GM12864 (cell line): ENCODE measurements at places on chromosomes 12 and 14.

DNA sequence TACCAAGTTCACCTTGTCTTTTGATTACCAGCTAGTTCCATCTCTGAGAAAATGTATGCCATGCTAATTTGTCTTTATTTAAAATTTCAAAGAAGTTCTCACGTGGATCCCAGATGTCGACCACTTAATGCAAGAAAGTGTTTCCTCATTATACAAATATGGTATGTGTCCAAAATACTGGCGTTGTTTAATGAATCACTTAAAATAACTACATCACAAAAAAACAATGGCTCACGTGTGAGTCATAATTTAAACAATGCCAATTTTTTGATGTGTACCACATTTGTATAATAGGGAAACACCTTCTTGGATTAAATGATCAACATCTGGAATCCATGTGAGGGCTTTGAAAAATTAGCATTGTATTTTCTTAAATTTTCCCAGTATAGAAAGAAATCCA lies 40.8 kb downstream of the DBX2 start:
- no peak for DNase-seq

DNA sequence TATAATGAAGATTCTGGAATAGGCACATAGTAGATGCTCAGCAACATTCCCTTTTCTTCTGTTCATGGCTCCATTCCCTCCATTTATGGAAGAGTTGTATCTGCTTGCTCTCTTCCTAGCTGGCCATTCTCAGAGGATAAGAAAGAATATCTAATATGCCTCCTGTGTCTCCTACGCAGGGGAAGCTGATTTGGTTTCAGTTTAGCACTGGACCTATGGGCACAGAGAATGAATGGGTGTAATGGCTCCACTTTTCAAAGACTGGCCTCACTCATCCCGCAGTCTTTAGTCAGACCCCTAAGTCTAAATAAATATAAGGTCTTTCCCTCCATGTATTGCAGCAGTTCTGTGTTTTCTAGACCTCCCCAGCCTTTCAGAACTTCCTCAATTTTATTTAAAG lies 2.0 kb downstream of the PKP2 start:
- no peak for DNase-seq

GRCh38 chr12:100666588-100666987 lies 93.1 kb downstream of the GAS2L3 start:
- DNase-seq: no peak

- no peak for DNase-seq
Observed at GRCh38 chr12:32568228-32568627, 110.9 kb upstream of the DNM1L start.

DNA sequence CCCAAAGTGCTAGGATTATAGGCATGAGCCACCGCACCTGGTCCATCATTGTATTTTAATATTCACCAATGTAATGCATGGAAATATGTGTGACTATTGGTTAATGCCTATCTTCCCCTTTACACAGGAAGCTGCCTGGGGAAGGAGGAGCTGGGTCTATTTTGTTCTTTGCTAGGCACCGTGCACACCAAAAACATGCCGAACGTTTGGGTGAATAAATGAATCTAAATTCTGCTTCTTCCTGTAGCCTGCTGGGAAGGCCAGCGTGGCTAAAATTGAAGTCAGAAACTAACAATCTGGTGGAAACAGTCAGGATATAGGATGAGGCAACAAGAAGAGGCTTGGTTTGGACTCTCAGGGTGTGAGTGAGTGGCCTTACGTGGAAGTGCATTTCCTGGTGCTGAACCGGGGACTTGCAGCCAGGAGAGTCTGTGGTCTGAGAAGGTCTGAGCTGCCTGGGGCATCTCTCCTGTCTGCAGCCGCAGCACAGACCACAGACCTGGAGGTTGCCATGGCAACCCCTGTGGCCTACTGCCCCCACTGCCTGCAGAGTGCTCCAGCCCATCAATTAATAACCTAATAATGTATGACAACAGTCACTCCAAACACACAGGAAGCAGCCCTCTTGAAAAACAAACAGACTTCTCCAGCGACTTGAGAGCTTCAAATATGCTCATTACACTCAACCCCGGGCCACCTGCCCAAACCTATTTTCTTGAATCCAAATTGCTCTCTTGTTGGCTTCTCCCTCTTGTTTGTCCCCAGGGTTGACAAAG lies 5.5 kb upstream of the GPR68 start:
- DNase-seq: peak; percentile 77

GRCh38 chr12:104713444-104713843 lies 244.6 kb downstream of the SLC41A2 start:
- no peak for DNase-seq

- no peak for DNase-seq
Observed at GRCh38 chr14:55254581-55254980, 16.6 kb upstream of the FBXO34 start.

- DNase-seq: no peak
Observed at GRCh38 chr12:57628280-57629191, 4.5 kb downstream of the B4GALNT1 start.

DNA sequence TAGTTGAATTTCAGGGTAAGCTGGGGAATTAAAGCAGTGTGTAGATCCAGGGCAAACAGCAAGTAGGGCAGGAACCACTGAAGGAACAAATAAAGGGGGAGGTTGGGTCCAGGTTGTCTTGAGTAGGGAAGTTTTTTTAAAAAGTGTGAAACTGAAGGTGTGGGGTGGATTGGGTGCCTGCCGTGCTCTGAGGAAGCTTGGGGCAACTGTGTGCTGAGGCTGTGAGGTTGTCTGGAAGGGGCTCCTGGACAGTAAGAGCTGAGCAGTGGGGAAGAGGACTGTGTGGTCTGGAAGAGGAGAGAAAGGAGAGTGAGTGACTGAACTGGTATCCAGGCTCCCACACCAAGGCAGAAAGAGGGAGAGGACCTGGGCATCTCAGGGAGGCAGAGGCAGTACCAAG lies 10.9 kb upstream of the GPR162 start:
- DNase-seq: no peak

DNA sequence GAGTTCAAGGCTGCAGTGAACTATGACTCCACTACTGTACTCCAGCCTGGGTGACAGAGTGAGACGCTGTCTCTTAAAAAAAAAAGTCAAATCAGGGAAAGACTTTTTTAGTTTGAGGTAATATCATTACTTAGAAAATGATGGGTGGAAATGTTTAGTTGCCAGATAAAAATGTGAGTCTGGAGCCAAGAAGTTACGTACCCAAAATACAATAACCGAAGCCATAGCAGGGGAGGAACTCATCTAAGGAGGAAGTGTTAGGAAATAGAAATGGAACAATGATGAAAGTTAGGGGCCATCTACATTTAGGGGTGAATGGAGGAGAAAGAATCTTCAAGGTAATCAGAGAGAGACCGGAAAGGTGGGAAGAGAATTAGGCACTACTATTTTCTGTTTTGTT lies 98.8 kb downstream of the DACT1 start:
- DNase-seq: no peak

GRCh38 chr12:46303039-46303666 lies 34.3 kb upstream of the SLC38A1 start:
- peak; percentile 30 for DNase-seq

- no peak for DNase-seq
Observed at GRCh38 chr12:131003716-131004045, 50.0 kb downstream of the ADGRD1 start.

DNA sequence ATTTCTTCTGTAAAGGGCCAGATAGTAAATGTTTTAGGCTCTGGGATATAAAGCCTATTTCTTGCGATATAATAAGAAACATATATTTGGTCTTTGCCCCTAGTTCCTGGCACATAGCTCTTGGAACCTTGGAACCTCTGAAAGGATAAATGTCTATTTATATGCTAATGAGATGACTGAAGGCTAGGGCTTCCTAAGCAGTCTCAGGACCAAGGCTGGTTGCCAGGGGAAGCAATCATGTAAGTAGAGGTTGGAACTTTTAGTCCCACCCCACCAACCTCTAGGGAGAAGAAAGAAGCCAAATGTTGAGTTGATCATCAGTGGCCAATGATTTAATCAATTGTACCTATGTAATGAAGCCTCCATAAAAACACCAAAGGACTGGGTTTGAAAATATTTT lies 26.6 kb upstream of the NFYB start:
- DNase-seq: no peak

- DNase-seq: no peak
Observed at GRCh38 chr14:105467942-105468471, 6.6 kb upstream of the CRIP2 start.

DNA sequence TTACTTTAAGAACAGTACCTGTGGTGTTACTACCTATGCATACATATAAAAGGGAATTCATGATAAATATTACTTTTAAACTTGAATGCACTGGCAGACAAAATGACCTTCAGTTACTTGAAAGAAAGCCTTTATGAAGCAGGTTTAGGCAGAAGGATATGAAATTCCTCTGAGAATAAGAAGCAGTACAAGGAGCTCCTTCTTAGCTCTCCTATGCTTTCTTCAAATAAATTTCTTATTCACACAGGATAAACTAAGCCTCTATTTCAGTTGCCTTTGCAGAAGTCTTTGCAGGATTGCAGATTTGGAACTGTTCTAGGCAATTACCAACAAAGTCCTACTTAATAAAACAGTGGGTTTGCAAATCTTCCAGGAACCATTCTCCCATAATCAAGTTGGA lies 1.0 kb downstream of the EPYC start:
- DNase-seq: no peak

DNA sequence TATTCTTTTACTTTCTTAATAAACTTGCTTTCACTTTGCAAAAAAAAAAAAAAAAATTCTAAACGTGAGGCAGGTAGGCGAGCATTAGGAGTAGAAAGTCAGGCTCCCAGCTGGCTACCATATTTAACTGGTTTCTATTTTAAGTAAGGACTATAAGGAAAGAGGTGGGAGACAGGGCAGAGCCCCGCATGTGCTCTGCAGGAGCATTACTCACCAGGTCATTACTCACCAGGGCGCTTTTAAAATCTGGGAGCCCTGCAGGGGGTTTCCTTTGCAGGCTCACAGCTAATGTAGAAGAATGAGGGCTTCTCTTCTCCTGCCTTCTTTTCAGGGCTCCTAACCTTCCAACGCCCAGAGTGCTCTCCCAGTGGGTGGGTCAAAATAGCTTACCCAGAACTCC lies 14.0 kb upstream of the DPF3 start:
- DNase-seq: no peak

GRCh38 chr14:56379956-56380355 lies 199.6 kb upstream of the TMEM260 start:
- no peak for DNase-seq

DNA sequence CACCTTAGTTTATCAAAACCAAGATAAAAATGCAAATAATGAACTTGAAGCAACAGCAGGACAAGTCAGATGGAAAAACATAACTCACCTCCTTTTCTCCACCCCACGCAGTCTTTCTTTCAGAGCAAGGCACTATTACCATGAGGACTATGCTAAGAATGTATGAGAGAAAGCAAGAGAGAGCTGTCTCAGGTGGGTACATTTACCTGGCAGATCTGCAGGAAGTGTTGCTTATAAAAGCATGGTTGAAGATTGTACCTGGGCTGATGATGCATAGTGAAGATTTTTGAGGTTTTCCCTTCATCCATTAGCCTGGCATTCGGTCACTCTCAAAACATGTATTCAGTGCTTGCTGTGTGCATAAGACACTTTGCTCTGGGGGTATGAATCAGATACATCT lies 68.8 kb upstream of the IFNG-AS1 start:
- DNase-seq: no peak

- DNase-seq: no peak
Observed at GRCh38 chr12:49680075-49680474, 27.1 kb downstream of the FMNL3 start.

GRCh38 chr12:54933376-54933775 lies 51.2 kb downstream of the TESPA1 start:
- DNase-seq: no peak

GRCh38 chr12:88993651-88994050 lies 358.6 kb downstream of the DUSP6 start:
- peak; percentile 4 for DNase-seq

GRCh38 chr14:75539561-75540478 lies 17.6 kb downstream of the BATF start:
- DNase-seq: peak; percentile 77

DNA sequence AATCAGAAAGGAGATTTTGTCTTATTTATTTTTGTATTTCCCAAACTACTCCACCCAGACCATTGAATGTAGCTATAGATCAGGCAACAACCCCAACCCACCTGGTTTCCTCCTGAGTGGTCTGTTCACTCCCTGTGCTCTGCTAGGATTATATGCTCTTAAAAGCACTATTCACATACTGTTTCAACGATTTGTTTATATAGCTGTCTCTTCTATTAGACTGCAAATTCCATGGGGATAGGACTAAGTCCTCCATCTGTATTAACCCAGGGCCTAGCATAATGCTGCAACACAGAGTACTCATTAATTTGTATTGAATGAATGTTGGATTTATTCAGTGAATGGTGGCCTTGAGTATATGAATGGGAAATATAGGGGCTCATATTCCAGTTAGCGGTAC lies 307.6 kb downstream of the RAD51B start:
- no peak for DNase-seq

DNA sequence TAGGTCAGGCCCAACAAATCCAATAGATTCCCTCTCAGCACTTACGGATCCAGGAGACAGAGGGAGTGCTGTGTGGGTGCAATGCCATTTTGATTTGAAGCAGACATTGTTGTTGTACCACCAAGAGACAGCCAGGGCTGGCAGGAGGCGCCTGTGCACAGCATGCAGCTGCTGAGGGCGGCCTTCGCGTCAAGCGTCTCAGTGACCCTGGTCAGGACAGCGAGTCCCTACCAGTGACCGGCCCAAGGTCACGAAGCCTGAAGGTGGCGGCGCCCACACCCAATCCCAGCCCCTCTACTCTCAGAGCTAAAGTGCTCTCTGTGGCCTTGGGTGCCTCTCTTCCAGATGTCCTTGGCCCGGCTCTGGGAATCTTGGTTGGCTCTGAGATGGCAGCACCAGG lies 40.5 kb downstream of the PRMT8 start:
- no peak for DNase-seq

DNA sequence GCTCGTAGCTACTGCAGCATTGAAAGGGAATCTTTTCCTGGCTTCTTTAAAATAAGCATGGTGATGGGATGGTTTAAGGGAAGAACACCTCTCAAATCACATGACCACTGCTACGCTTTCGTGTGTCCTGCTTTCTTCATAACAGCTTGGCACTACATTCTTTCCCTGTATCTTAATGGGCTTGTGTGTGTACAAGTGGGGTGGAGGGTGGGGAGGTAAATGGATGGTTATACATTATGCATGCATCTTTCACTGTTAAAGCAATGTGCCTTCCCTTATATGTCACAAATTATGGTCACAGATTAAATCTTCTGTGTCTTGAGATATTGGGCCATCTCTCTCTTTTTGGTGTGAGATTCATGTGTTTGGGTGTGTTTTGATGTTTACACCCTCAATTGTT lies 169.4 kb upstream of the GARIN2 start:
- no peak for DNase-seq

- DNase-seq: no peak
Observed at GRCh38 chr14:48349689-48350088, 674.3 kb upstream of the MDGA2 start.

DNA sequence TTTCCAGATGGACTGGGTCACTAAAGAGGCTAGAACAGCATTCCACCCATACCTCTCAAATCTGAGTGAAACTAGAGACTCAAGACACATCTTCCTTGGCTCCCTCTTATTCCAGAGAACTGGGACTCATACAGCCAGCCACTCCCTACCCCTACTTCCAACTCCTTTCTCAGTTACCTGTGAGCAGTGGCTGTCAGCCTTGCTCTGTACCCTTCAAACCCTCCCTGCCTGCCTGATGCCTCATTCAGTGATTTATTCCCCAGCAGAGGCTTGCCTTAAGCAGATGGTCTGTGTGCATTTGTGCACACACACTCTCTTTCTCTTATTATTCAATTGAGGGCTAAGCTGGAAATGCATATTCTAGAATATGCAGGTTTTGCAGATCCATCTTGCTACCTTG lies 14.6 kb downstream of the GPR84 start:
- DNase-seq: no peak

- DNase-seq: no peak
Observed at GRCh38 chr14:71332476-71332875, 425.2 kb downstream of the PCNX1 start.

GRCh38 chr12:80059102-80059501 lies 40.2 kb upstream of the OTOGL start:
- DNase-seq: no peak
